Karpas-422 (cell line): ENCODE measurements at places on chromosomes 4 and X. TPM values are rescaled to one million over a fixed set of nuclear protein-coding genes. Genes with fewer than 3 reads are reported as not detected.

GAGE12E gene
- not detected in 2 replicates for total RNA-seq

ETFDH gene
- total RNA-seq = 34.2 and 54.3 TPM in 2 replicates

HELT gene
- not detected in 2 replicates for total RNA-seq

FGA gene
- total RNA-seq = not detected in 2 replicates

UGT2B17 gene
- not detected in 2 replicates for total RNA-seq

EGFL6 gene
- not detected in 2 replicates for total RNA-seq

DNA sequence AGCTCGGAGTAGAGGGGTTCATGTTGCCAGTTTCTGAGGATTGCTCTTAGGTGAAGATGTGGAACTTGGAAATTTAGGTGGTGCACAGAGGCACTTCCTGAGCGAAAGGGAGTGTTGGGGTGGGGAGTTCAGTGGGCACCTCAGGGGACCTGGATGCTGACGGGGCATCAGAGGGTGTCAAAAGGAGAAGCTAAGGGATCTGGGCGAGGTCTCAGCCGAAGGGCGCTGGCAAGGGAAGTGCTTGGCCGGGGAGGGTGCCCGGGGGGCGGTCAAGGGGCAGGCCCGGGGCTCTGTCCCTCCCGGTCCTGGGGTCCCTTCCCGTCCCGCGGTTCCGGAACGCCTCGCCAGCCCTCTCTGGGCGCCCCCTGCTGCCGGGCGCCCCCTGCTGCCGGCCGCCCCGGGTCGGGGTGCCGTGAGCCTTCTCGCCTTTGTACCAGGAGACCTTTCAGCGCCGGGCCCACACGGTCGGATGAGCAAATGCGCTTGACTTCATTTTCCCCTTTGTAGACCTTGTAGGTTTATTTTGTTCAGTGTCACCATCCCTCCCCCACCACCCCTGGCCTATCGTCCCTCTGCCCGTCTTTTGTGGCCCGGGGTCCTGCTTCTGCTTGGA lies 3.0 kb upstream of the PHOX2B start:
- H3K27ac ChIP-seq = no peak overlapping the region
- no peak for DNase-seq
- H3K4me1 ChIP-seq = peaks cover 16% of the 10 kb centered on the region
- H3K27me3 ChIP-seq = no peaks in the 10 kb centered on the region

GRCh38 chr4:173934201-173934600 lies 349.3 kb downstream of the FBXO8 start:
- no peaks in the 10 kb centered on the region for H3K36me3 ChIP-seq
- no peak overlapping the region for H3K4me3 ChIP-seq
- no peak for DNase-seq
- H3K4me1 ChIP-seq = no peaks in the 10 kb centered on the region

DNA sequence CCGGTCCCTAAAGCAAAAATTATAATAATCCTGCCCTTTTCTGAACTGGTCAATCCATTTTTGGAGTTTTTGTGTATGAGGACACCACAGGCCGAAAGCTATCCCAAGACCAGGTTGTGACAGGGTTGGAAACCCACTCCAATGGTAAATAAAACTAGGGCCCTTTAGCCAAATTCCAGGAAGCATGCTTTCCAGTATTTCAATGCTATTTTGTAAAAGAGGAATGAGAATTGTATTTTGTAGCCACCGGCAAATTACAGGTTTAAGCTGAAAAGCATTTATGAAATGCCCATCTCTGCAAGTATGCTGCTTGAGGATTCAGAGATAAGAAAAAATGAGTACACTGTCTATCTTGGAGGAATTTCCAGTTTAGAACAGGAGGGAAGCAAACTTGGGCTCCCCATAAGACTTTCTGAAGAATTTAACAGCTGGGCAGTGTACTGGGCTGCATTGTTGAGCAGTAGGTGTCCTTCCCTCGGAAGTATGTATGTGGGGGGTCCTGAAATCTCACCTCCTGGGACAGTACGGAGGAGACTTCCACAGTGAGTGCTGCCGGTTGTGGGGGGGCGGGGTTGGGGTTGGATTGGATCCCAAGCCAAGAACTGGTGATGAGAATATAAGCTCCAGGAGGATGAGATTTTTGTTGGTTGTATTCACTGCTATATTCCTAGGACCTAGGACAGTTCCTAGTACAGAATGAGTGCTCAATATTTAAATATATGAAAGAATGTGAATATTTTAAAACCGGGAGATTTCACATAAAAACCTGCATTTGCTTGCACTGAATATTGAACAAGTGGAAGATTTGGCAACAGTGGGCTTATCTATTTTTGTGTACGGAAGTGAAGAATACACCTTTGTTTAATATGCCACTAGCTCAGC lies 26.8 kb downstream of the OCIAD2 start:
- H3K4me3 ChIP-seq = no peak overlapping the region
- no peaks in the 10 kb centered on the region for H3K4me1 ChIP-seq
- peak; percentile 37 for DNase-seq

- no peak for DNase-seq
- no peak overlapping the region for H3K4me3 ChIP-seq
- H3K27ac ChIP-seq = no peak overlapping the region
- no peaks in the 10 kb centered on the region for H3K27me3 ChIP-seq
- no peaks in the 10 kb centered on the region for H3K36me3 ChIP-seq
These were observed 330.3 kb downstream of the PPP4R3C start for GRCh38 chrX:27132862-27133261.

GRCh38 chr4:88446124-88446523 lies 10.8 kb upstream of the HERC5 start:
- H3K4me1 ChIP-seq = no peaks in the 10 kb centered on the region
- no peak overlapping the region for H3K4me3 ChIP-seq
- H3K27ac ChIP-seq = no peak overlapping the region
- H3K27me3 ChIP-seq = no peaks in the 10 kb centered on the region

- H3K36me3 ChIP-seq = peaks cover 70% of the 10 kb centered on the region
- H3K4me3 ChIP-seq = no peak overlapping the region
- no peak for DNase-seq
- H3K4me1 ChIP-seq = peaks cover 14% of the 10 kb centered on the region
- H3K27ac ChIP-seq = no peak overlapping the region
These were observed 41.7 kb downstream of the RFC1 start for GRCh38 chr4:39324446-39324845.

DNA sequence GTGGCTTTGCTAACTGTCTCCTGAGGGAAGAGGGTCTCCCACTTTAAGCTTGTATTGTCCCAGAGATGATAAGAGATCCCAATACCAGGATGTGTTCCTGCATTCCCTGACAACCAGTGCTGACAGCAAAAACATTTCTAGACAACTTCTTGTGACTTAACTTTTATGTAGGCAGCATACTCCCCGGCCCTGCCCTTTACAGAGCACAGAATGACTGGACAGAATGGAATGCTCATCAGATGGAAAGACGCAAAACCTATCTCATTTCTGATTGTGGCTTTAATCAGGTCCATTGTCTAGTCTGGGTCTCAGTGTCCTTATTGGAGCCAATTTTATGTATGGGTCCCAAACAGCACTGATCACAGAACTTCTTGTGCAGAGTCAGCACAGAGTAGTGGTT lies 18.2 kb upstream of the PLAC1 start:
- H3K27me3 ChIP-seq = 0 out of 2 replicates have a peak, but pooled peaks cover 3% of the 10 kb centered on the region
- no peak overlapping the region for H3K4me3 ChIP-seq
- no peaks in the 10 kb centered on the region for H3K4me1 ChIP-seq
- no peaks in the 10 kb centered on the region for H3K36me3 ChIP-seq
- H3K27ac ChIP-seq = no peak overlapping the region

- H3K27me3 ChIP-seq = no peaks in the 10 kb centered on the region
- H3K36me3 ChIP-seq = no peaks in the 10 kb centered on the region
- DNase-seq = no peak
- no peaks in the 10 kb centered on the region for H3K4me1 ChIP-seq
- H3K27ac ChIP-seq = no peak overlapping the region
These were observed 242.8 kb downstream of the PPP3CA start for GRCh38 chr4:101104312-101105052.

DNA sequence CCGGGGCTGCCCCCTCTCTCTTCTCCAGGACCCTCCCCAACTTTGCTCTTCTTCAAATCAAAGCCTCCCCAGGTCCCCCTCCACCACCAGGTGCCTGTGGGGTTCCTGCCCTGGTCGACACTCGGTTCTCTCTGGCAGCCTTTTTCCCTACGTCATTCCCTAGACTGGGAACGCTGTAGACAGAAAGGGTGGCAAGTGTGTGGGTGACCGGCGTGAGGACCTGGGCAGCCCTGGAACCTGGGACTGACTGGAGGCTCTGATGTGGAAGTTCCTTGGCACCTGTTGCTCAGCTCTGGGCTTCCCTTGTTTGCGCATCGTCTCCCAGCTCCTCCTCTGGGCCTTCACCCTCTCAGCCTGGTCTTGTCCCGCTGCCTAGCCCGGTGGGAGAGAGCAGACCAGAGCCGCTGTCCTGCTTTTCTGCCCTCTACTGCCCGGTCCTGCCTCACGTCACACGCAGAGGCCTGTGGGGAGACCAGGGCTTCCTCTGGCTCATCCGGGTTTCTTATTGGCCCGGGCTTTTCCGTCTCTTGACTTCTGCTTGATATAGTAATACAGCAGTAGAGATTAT lies 1.3 kb downstream of the TACC3 start:
- peak overlapping the region; percentile 58 for H3K27ac ChIP-seq
- H3K4me1 ChIP-seq = peaks cover 40% of the 10 kb centered on the region
- no peak for DNase-seq
- H3K36me3 ChIP-seq = peaks cover 30% of the 10 kb centered on the region

- no peak overlapping the region for H3K4me3 ChIP-seq
- DNase-seq = no peak
- H3K27me3 ChIP-seq = no peaks in the 10 kb centered on the region
- H3K36me3 ChIP-seq = no peaks in the 10 kb centered on the region
- no peak overlapping the region for H3K27ac ChIP-seq
These were observed 76.5 kb upstream of the LSM6 start for GRCh38 chr4:146098978-146099377.

DNA sequence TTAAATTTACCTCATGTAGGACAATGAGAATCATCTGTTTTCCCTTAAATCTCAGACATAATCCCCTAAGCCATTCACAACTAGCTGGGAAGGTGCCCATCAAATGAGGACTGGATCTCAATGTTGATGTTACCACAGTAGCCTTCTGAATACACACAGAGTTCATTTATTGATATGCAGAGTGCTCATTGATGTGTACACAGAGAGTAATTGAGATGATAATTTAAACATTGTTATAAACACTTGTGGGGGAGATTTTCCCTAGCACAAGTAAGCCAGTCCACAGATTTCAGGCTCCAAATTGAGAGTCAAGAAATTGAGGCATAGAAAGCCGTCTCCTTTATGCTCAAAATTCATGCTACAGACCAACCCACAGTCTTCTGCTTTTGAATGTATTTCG lies 273.4 kb upstream of the TRPC5 start:
- no peak overlapping the region for H3K4me3 ChIP-seq
- H3K36me3 ChIP-seq = no peaks in the 10 kb centered on the region
- H3K4me1 ChIP-seq = no peaks in the 10 kb centered on the region
- DNase-seq = no peak
- H3K27me3 ChIP-seq = no peaks in the 10 kb centered on the region

DNA sequence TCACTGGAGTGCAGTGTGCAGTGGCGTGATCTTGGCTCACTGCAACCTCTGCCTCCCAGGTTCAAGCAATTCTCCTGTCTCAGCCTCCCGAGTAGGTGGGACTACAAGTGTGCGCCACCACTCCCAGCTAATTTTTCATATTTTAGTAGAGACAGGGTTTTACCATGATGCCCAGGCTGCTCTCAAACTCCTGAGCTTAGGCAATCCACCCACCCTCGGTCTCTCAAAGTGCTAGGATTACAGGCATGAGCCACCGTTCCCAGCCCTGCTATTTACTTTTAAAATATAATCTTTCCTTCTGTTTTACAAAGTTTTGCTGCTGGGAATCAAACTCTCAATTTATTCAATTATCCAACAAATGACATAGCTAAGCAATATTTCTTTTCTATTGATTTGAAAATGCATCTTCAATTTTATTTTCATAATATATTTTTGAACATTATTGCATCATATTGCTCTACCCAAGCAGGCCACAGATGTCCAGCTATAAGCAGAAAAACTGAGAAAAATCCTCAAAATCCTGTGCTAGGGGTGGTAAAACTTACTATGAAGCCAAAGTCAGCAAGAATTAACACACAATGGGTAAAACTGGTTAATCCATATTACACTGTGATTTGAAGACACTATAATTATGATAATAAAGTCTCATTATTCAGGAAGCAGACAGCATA lies 5.2 kb downstream of the TIFA start:
- H3K4me1 ChIP-seq = peaks cover 66% of the 10 kb centered on the region
- H3K27me3 ChIP-seq = no peaks in the 10 kb centered on the region
- peak overlapping the region; percentile 87 for H3K27ac ChIP-seq

DNA sequence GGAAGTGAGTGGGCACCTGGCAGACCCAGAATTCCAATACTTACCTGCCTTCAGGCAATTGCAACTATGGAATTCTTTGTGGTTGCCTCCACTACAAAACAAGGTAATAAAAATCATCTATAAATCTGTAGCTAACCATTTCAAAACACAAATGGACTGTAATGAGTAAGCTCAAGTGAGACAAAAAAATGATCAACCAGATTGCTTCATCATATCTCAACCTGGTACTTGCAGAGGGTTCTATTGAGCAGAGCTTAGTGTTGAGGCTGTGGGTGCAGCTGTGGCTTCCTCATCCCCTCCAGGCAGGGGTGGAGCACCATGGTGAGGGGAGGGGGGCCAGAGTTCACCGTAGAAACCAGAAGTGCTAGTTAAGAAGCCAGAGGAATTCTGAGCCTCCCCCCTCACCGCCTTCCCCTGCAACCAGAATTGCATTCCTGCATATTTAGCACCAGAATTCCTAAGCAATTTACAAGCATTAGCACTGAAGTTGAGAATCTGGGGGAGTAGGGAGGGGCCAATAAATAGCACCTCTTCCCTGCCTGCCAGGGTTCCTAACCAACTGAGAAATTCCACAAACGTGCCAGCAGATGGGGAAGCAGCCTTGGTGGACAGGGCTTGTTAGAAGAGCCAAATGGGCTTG lies 11.5 kb downstream of the CTAG1A start:
- H3K4me3 ChIP-seq = no peak overlapping the region
- no peaks in the 10 kb centered on the region for H3K4me1 ChIP-seq
- no peak overlapping the region for H3K27ac ChIP-seq
- H3K36me3 ChIP-seq = no peaks in the 10 kb centered on the region
- H3K27me3 ChIP-seq = no peaks in the 10 kb centered on the region

GRCh38 chr4:94758700-94759399 lies 1.1 kb downstream of the BMPR1B start:
- no peak for DNase-seq
- H3K27me3 ChIP-seq = no peaks in the 10 kb centered on the region
- H3K27ac ChIP-seq = no peak overlapping the region
- no peaks in the 10 kb centered on the region for H3K36me3 ChIP-seq
- H3K4me3 ChIP-seq = no peak overlapping the region
- H3K4me1 ChIP-seq = peaks cover 16% of the 10 kb centered on the region

GRCh38 chr4:123090886-123091285 lies 168.5 kb upstream of the NUDT6 start:
- H3K4me3 ChIP-seq = no peak overlapping the region
- no peak for DNase-seq

DNA sequence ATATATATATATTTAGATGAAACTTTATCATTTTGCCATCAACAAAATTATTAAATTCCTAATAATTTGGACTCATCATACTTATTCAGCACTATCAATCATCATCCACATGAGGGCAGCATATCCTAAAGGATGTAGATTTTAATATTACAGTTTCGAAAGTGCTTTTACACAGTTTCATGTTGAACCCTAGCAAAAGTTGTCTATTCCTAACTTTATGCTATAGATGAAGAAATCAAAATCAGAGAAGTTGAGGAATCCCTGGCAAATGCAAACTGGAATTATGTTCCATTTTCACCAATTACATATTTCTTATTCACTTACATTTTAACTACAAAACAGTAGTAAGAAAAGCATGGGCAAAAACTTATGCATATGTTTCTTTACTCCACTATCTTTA lies 36.6 kb upstream of the UGT2A1 start:
- no peaks in the 10 kb centered on the region for H3K36me3 ChIP-seq
- no peaks in the 10 kb centered on the region for H3K27me3 ChIP-seq
- no peaks in the 10 kb centered on the region for H3K4me1 ChIP-seq
- H3K27ac ChIP-seq = no peak overlapping the region
- peak; percentile 73 for DNase-seq
